Natural killer cell treated with Interleukin-12 subunit alpha and Interleukin-12 subunit beta and Interleukin-15 and Interleukin-18, amount 100 ng/mL, for 72 hours (primary cell): ENCODE measurements at places on chromosomes 16 and 17.

DNA sequence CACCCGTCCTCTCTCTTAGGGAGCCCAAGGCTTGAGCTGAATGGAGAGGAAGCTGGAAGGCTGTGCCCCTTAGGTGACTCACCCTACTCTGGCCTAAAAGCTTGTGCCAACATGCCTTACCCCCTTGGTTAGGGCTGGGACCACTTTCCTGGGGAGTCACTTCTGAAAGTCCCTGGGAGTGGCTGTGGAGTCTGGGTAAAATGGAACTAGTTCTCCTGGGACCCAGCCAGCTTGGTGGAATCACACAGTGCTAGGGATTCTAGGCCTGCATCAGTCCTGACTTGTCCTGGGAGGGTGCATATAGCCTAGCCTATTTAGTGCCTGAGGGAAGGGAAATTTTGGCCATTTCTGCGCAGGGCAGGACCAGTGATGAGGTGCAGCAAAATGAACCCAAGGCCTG lies 10.5 kb downstream of the MMP28 start:
- DNase-seq = no peak

DNA sequence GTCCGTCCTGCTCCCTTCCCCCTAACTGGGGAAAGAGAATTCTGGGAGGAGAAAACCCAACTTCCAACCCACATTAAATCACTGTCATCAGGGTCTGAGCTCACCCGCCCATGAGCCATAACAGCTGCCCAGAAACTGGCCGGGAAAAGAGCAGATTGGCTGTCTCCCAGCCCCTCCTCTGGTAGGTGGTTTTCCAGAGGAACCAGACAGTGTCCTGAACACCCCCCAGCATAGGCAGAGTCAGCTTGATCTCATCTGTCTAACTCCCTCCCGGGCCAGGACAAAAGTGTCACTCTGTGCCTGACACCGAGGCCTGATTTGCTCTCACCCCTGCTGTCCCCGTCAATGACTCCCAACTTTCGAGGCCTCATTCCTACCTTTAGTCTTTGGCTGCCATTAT lies 197.0 kb downstream of the AXIN2 start:
- no peak for DNase-seq

DNA sequence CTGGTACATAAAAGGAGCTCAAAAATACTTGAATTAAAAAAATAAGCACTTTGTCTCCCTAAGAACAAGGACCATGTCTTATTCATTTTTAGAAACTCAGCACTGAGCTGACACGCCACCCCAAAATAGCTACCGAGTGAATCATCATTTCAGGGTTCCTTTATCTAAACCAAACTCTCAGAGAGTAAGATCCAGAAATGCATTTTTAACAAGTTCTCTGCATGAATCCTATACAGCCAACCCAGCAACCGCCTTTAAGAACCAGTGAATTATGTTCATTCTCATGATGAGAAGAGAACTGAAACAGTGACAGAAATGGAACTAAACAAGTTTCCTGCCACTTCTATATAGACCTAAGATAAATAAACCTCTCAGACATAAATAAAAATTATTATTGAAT lies 8.7 kb downstream of the C16orf87 start:
- DNase-seq = no peak

GRCh38 chr17:66526827-66527226 lies 224.4 kb downstream of the PRKCA start:
- DNase-seq = no peak

DNA sequence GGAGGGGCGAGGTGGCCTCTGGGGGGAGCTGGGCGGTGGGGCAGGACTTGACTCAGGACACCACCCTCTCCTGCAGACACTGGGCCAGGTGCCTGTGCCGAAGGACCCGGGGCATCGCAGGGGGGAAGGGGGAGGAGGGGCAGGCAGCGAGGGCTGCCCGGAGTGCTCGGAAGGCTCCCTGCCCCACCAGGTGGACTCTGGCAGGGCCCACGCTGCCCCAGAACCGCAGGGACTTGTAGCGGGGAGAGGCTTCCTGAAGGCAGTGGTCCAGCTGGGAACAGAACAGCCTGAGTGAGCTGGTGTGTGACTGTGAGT lies 4.4 kb upstream of the HCRT start:
- DNase-seq = peak; percentile 52

DNA sequence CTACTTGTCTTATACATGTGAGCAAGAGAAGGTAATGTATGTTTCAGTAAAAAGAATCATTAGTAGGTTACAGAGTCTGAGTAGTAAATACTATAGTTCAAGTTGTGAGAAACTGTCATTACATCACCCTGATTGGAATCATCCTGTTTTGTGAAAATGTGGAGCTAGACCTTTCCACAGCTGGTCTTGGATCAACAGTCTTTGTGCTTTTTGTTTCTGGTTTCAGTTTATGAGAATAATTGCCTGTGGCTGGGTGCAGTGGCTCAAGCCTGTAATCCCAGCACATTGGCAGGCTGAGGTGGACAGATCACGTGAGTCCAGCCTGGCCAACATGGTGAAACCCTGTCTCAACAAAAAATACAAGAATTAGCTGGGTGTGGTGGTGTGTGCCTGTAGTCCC lies 19.7 kb upstream of the SHISA9 start:
- no peak for DNase-seq

- no peak for DNase-seq
Observed at GRCh38 chr17:16887523-16888095, 84.3 kb downstream of the TNFRSF13B start.
